HCT116 (cell line): ENCODE measurements at places on chromosomes 5 and 9. TPM values are rescaled to one million over a fixed set of nuclear protein-coding genes. Genes with fewer than 3 reads are reported as not detected.
A peak's percentile ranks its signal among the peaks of the same experiment; 100 is the strongest.

The FOXI1 gene
- not detected for total RNA-seq

The FGF10 gene
- not detected for total RNA-seq

The IFNA2 gene
- not detected for total RNA-seq

The STPG3 gene
- not detected for total RNA-seq

The SLC34A1 gene
- total RNA-seq = not detected

DNA sequence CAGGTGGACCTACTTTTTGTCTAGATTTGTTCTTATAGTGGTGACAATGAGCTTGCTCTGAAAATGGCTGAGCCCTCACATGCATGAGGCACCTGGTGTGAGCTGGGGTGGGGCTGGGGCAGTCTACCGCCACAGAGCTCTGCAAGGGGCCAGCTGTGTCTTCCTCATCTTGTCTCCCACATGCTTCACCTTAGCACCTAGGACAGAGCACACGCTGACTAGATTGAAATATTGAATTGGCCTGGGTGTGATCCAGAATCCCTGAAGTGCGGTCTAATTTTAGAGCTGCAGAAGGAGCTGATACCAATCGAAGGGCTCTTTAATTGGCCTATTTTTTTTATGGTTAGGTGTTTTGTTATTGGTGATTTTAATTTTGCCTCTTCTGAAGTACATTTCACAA lies 126.1 kb upstream of the NFIB start:
- DNase-seq = no peak

GRCh38 chr9:104860263-104860662 lies 67.7 kb downstream of the ABCA1 start:
- no peak for DNase-seq

- DNase-seq = no peak
Observed at GRCh38 chr5:157652377-157652692, at the start of gene SOX30. TSS of gene SOX30 (minus strand) at chr5:157652438. CDS start at chr5:157652078, 360 bp downstream.

DNA sequence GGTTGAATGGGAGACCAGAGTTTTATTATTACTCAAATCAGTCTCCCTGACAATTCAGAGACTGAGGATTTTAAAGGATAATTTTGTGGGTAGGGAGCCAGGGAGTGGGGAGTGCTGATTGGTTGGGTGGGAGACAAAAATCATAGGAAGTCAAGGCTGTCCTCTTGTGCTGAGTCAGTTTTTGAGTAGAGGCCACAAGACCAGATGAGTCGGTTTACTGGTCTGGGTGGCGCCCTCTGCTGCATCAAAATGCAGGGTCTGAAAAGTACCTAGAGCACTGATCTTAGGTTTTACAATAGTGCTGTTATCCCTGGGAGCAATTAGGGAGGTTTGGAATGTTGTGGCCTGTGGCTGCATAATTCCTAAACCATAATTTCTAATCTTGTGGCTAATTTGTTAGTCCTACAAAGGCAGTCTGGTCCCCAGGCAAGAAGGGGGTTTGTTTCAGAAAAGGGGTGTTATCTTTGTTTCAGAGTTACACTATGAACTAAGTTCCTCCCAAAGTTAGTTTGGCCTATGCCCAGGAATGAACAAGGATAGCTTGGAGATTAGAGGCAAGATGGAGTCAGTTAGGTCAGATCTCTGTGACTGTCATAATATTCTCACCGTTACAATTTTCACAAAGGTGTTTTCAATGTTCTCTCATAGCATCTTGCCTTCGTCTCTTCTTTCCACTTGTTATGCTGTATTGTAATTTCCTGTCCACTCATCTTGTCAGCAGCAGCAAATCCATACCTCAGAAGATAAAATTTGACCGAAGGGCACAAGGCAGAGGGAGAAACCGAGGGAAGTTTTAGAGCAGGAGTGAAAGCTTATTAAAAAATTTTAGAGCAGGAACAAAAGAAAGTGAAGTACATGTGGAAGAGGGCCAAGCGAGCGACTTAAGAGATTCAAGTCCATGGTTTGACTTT lies 59.2 kb upstream of the CLINT1 start:
- DNase-seq = peak; percentile 66

DNA sequence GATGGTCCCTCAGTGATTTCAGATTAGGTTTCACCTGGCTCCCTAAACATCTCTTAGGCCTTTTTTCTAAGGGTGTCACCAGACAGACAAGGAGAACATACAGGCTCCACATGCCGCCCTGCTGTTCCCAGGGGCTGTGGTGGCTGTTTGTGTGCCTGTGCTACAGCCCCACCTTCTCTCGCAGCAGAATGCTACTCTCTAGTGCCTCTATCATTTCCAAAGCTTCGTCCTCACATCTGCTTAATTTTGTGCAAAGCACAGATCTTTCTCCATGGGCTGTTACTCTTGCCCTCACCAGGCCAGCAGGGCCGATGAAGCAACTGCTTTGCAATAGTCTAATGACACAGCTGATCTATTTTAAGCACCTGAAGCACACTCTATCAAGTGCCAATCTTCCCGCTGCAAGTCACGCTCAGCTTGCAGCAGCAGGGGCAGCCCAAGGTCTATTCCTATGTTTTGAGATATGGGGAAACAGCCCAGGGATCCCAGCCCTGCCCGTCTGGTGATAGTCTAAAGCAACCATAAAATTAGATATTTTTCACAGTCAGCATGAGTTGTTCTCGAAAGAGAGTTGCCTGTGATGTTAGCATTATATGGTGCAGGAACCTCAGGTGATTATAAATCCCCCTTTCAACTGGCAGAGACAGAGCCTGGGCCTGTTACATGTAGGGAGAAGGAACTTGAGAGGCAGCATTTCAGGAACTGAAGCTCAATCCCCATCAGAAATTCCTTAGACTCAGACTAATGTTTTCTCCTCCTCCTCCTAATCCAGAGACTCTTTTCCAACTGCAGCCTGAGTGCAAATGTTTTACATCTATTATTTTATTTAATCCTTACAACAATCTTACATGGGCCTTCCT lies 12.7 kb downstream of the ABLIM3 start:
- DNase-seq = no peak

DNA sequence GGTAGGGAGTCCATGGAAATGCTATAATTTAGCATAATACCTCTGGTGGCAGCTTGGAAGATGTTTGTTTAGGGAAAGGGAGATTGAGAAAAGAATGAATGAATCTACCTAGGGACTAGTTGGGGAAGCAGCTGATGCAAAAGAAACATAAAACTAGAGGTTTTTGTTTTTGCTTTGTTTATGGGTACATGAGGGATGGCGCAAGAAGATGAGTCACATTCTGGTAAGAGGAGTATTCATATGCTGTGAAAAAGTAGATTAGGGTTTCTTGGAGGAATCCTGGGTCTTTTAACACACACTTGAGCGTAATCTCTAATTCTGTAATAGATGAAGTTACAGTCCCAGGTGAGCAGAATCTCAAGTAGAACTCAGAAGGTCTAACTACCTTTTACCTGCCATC lies 17.1 kb downstream of the C9orf43 start:
- no peak for DNase-seq

DNA sequence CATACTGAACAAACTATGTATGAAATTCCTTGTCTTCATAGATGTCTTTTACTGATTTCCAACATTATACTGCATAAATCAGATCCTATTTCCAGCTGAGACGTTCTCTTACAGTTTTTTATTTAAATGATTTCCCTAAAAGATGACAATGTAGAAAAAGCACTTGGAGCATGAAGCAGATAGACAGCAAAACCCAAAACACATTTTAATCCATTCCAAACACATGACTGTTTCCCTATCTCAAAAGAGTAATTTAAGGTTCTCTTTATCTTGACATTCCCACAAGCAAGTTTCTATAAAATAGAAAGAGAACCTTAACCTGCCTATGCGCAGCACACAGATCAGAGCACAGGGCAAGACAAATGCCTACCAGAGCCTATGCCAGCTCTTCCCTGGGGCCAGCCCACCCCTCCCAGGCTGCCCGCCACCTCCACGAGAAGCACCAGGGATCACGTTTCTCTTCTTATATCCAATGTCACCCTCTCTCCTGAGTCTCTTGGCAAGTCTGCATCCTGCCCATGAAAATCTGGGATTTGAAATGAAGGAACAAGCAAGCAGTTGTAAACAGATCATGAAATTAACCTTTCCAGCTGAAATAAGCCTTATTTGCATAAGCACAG lies 52.4 kb downstream of the RETREG1 start:
- no peak for DNase-seq

DNA sequence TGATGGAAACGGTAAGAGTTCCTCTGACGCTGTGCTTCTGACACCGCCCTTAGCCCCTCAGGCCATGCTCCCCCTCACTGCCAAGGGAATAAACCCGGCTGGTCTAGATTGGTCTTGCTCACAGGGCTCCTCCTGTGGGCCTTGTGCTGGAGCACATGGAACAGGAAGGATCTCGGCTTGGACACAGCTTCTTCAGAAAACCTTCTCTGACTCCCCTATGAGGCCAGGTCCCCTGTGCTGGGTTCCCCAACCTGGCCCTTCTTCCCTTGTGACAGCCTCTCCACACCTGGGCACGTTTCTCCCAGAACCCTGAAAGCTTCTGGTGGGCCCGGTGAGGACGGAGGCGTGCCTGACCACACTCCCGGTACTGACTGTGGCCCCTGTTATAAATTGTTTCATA lies 8.2 kb downstream of the SPATA31E1 start:
- DNase-seq = no peak

GRCh38 chr9:13446938-13447842 lies 167.7 kb upstream of the MPDZ start:
- no peak for DNase-seq

GRCh38 chr5:150604894-150605440 lies 35.5 kb upstream of the SYNPO start:
- DNase-seq = no peak

GRCh38 chr5:146342882-146343865 lies 4.5 kb downstream of the POU4F3 start:
- no peak for DNase-seq

- DNase-seq = no peak
Observed at GRCh38 chr9:128015696-128016095, 34.9 kb upstream of the EEIG1 start.

DNA sequence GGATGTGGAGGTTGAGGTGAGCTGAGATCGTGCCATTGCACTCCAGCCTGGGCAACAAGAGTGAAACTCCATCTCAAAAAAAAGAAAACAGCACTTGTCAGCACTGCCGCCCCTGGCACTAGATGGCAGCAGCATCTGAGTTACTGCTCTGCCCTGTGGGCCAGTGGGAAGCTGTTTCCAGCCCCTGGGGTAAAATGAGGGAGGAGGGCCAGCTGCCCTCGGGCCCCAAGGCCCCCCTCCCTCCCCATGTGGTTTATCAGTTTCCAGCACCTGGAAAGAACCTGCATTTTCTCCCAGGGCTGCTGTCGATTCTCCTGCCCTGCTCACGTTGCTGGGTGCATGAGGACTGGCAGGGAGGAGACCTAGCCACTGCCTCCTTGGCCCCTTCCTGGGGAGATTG lies 13.2 kb upstream of the CEL start:
- DNase-seq = peak; percentile 3

GRCh38 chr5:73759771-73760170 lies 133.8 kb downstream of the ARHGEF28 start:
- DNase-seq = no peak

- DNase-seq = no peak
Observed at GRCh38 chr5:153919161-153919560, 119.5 kb downstream of the FAM114A2 start.

DNA sequence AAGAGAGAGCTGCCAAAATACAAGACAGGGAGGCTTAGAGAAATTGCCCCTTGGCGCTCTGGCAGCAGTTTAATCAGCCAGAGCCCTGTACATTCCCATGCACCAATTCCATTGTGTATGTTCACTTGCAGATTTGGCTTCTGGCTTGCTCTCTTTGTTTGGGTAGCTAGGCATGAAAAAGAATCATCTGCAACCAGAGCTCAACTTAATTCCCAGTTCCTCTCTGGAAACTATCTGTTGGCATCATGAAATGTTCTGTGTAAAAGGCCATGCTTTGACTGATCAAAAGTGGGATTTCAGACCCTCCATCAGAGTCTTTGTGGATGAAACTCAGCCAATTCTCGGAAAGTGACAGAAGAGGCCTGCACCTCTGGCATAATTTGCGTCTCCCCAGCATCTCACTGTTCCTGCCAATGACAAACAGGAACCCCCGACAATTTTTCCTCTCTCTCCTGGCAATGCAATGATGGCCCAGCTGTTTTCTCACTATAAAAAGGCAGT lies 53.8 kb upstream of the RAD23B start:
- DNase-seq = no peak

DNA sequence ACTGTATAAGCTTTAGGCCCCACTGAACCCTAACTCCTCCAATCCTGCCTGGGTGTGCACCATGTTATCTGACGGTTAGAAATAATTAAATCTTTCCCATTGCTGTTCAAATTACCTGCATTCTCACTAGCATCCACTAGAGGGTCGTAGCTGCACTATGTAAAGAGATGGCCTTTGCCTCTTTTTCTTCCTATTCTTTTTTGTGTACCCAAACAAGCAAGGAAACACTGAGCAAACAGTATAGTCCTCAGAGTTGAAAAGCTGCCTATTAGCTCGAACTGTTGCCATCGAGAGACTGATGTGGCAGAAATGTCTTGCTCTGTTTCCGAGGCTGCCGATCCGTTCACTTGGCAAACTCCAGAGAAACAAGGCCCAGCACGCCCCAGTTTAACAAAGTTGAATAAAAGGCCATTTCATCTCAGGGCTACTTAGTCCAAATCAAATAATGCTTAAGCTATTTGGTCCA lies 163.8 kb upstream of the TRPM3 start:
- DNase-seq = peak; percentile 43

GRCh38 chr5:136192015-136192525 lies 892 bp downstream of the SMIM32 start:
- no peak for DNase-seq

DNA sequence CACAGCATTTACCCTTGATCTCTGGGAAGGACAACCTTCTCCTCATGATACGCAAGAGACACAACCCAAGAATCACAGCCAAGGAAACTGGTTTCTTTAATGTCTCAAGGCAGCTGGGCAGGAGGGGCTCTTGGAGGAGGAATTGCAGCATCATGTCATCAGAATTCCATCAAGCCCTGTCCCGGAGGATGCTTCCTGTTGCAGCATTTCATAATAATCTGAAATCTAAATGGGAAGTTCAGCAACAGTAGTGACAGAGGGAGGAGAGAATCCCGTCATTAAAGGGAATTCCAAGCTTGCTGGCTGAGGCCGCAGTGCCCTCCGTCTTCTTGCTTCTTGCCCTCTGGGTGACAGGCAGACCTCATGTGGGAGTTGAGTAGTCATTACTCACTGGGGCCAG lies 192.7 kb downstream of the TENT4A start:
- no peak for DNase-seq

DNA sequence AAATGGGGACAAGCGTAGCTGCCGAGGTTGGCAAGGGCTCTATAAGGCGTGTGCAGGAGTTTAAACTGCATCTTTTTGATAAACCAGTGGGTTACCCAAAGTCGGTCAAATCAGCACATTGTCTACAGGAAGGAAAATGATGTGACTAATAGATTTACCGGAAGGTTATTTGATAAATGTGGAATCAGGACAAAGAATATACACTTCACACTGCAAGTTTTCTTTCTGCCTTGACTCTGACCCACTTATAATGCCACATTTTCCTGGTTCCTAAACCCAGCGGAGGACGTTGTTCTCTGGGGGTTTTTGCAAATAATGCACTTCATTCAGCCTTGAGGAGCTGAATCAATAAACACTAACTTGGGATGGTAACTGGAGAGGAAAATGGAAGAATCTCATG lies 76.8 kb downstream of the TTLL11 start:
- DNase-seq = no peak

GRCh38 chr5:133109655-133110483 lies 58.1 kb downstream of the HSPA4 start:
- DNase-seq = no peak
